NCI-H1417 treated with DMSO at 0.1 percent for 48 hours (cell line): ENCODE measurements at places on chromosomes 2 and 18.
A peak's percentile ranks its signal among the peaks of the same experiment; 100 is the strongest.

- no peak for DNase-seq
Measured at GRCh38 chr2:215573496-215573895, 137.6 kb upstream of the FN1 start.

- DNase-seq, result no peak
Measured at GRCh38 chr2:80092474-80092873, 212.1 kb downstream of the LRRTM1 start.

DNA sequence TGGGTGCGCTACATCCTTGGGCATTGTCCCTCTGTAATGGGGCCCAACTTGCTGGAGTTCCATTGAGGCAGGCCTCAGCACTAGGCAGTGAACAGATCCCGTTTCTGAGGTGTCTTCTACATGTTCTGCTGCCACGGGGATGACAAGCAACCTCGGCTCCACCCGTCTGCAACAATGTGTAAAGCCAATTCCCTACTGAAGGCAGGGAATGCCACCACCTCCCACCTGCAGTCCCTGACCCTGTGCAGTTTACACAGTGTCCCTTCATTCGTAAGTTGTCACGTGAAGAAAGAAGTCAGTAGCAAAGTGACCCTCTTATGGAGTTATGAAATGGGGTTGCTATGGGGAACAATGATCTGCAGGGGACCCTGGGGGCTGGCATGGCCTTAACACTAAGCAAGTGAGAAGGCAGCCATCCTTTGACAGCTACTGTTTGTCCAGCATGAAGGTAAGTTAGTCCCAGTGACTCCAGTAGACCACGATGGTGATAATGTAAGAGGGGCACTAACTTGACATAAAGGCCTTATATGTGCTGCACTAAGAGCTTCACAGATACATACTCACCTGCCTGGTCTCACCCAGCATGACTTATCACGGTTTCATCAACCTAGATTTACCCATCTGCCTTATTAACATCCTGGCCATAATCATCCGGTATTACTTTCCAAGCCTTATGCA, 130.6 kb upstream of the ZSWIM2 start:
- no peak for DNase-seq

DNA sequence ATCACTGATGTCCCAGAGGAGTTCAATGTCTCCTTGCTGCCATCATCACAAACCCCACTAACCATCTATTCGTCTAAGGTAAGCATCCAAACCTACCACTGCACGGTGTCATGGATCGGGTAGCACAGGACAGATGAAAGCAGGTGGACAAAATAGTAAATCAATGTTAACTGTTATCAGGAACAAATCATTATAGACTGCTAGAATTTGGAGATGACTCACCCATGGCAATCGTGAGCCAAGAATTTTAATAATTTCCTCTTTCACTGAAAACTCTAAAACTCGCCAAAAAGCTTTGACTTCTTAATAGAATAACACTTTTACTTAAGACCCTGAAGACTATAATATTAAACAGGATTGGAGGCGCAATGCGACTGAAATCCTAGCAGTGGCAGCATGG, 33.7 kb upstream of the BZW1 start:
- no peak for DNase-seq

GRCh38 chr18:27922780-27923179, 254.2 kb downstream of the CDH2 start:
- DNase-seq, result no peak

- DNase-seq, result no peak
Measured at GRCh38 chr2:98091738-98092137, 4.8 kb downstream of the VWA3B start.

DNA sequence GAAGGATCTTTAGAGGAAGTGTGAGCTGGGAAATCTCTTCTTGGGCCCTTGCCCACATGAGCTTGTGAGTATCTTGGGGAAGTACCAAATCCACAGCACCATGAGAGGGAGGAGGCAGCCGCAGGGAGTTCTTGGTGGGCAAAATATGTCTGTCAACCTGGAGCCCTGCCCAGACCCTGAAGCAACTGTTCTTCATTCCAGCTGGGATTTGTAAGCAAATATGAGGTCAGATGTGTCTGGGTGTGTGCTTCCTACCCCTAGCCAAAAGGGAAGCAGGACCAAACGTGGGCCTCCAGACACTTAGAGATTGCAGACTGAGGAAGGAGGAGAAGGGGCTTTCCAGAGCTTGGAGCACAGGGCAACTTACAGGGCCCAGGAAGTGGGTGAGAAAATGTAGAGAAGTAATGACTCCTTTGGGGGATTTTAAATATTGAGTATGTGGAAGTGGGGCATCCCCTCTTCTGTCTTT, 41.9 kb downstream of the TMEM247 start:
- no peak for DNase-seq

- no peak for DNase-seq
Measured at GRCh38 chr2:80889009-80889408, 584.5 kb upstream of the LRRTM1 start.

GRCh38 chr2:105714141-105714540, 30.6 kb upstream of the NCK2 start:
- DNase-seq, result no peak

DNA sequence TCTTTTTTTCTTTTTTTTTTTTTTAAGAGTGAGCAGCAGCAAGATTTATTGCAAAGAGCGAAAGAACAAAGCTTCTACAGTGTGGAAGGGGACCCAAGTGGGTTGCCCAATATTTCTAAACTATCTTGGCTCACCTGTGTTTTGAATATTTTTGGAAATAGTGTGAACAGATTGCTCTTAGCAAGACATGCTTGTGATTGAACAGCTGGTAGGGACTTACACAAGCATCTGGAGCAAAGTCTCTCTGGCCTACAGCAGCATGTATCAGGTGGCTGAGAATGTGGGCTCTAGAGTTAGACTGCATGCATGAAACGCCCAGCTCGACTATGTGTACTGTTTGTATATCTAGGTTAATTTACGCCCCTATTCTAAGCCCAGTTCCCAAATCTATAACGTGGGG, 40.3 kb upstream of the FBXO11 start:
- no peak for DNase-seq

DNA sequence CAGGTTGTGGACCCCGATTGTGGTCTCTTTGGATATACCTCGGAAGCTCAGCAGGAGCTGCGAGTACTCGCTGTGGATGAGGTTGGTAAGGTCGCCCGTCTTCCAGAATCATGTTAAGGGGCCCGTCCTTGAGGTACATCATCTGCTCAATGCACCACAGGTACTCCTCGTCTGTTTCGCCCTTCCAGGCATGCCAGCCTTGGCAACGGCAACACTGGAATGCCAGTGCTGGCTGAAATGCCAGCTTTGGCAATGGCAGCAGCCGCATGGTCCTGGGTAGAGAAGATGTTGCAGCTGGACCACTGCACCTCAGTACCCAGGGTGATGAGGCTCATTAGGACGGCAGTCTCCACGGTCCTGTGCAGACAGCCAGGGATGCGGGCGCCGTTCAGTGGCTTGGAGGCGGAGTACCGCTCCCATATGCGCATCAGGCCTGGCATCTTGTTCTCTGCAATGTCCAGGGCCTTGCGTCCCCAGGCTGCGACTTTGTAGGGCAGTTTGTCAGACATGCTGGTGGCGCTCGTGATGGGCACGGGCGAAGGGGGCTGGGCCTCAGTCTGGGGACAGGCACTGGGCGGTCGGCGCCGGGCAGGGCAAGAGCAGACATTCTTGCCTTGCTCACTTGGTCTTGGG, 122.2 kb upstream of the NXPH2 start:
- DNase-seq, result no peak

DNA sequence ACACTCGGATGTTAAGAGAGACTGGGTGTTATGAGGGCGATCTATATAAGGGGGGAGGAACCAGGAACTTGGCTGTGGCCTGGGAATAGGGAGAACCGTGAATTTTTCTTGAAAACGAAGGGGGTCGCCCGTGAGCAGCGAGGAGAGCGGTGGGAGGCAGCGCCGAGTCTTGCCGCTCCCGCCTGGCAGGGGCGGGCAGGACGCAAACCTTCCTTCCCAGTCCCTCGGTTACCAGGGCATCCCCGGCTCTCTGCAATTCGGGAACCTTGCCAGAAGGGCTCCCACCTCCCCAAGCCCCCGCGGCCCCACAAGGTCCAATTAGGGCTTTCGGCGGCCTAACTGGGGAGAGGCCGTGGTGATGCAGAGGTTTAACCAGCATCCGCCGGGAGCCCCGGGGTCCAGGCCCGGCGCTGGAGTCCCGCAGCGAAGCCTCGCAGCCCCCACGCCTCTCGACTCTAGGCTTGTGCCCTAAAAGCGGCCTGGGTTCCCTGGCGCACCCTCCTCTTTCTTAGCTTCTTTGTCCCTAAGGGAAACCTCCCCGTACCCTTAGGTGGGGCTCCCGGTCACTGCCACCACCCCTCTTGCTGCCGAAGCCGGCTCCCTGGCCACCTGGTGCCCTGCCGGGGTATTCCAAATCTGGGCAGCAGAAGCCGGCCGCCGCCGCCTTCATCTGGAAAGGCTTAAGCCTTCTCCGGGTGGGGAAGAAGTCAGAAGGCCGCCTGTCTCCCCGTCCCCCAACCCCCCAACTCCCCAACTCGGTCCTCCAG, 680 bp upstream of the FHOD3 start:
- peak; percentile 81 for DNase-seq

GRCh38 chr2:107635883-107636282, 190.8 kb upstream of the RGPD4 start:
- no peak for DNase-seq

- DNase-seq, result no peak
Measured at GRCh38 chr2:240595381-240596079, 9.0 kb downstream of the CAPN10 start.

DNA sequence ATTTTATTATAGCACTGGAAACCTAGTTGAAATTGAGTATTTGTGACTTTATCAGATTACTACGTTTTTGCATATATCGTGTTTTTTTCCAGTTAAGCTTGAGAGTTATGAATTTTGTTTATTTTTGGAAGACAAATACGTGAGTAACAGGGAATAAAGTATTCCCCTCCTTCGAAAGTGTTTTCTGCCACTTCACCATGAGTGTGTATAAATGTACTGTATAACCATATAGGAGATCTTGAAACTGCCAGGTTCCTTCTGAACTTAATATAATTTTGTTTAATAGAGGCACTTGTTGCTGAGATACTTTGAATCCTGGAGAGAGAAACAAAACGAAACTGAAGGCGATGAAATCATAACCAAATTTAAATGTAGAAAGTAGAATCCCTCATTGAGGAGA, 1004.4 kb upstream of the ZEB2 start:
- no peak for DNase-seq

GRCh38 chr2:48508461-48509124, 21.4 kb upstream of the STON1 start:
- no peak for DNase-seq

GRCh38 chr2:17578466-17578928, 38.0 kb downstream of the VSNL1 start:
- no peak for DNase-seq

DNA sequence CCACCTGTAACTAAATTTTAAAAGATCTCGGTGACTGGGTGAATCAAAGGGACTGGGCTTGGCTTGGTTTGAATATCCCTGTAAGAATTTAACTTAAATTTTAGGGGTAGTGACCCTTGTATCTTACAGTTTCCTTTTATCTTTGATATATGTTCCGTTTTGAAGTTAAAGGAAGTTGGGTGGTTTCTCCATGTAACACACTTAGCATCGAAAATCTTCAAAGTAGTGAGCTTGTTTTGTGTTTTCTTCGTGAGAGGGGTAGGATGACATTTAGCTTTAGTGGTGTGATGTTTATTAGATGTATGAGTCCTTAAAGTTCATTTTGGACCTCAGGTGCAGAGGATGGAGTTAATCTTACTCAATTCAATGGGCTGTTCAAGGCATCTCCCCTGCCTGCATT, 1.6 kb downstream of the WDR7 start:
- no peak for DNase-seq

DNA sequence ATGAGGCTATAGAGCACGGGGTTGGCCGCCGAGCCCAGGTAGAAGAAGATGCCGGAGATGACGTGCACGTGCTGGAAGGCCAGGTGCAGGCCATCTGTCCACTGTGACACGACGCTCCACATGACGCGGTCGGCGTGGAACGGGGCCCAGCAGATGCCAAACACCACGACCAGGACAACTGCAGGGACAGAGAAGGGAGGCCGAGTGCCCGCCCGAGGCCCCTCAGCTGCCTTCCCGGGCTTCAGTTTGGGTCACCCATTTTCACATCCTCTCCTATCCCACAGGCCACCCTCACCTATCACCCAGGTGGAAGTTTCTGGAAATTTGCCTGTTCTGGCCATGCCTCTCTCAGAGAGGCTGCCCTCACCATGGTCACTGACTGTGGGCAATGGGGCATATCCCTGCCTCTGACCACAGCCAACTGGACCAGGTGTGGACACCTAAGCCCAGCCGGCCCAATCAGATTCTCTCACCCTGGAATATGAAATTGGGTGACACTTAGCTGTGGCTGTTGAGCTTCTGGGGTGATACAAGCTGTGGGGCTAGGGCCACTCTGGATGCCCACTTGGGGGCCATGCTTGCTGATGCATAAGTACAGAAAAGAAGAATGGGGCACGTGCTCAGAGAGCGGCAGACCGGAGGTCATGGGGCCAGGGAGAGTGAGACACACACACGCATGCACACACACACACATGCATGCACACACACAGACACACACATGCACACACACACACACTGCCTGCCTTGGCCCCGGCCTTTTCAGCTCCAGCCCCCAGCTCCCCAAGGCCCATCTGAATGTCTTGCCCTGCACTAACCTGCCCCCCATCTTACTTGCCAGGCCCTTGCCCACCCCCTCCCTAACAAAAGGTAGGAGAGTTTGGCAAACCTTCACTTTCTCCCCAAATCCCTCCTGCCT, 4.7 kb downstream of the NMUR1 start:
- DNase-seq, result no peak

DNA sequence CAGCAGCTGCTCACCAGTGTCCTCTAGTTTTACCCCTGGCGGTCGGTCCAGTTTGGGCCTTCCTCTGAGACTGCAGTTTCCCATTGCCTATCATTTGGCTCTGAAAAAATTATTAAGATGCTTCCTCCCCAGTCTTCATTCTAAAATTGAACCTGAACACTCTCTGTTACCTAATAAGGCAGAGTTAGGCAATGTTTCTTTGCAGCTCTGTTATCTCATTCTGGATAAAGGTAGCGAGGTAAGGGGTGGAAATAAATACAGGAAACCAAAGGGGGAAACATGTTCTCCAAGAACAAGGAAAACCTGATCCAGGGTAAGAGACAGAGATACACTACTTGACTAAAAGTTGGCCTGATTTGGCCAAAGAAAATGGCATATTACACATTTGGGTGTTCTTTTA, 91.0 kb upstream of the FZD5 start:
- DNase-seq, result no peak

DNA sequence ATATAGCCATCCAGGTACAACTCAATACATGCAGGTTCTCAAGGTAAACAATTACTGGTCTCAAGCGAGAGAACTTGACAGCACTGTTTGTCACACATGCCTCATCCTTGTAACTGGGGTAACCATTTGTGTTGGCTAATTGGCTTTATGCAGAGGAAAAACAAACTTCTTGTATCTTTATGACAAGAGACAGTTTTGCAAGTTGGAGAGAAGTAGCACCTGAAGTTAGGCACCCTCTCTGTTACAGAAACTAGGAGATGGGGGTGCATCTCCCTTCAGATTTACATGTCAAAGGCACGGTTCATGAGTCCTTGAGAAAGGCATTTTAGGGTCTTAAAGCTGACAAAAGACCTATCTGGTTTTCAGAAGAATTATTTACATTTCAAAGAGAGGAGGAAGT, 241.7 kb downstream of the CD226 start:
- DNase-seq, result no peak

GRCh38 chr2:240441993-240442411, 6.5 kb downstream of the GPC1 start:
- DNase-seq, result no peak

GRCh38 chr2:98468621-98469236, 24.1 kb downstream of the INPP4A start:
- DNase-seq, result no peak

- DNase-seq, result no peak
Measured at GRCh38 chr2:215375467-215375830, 60.4 kb downstream of the FN1 start.

- DNase-seq, result no peak
Measured at GRCh38 chr2:25453199-25453905, 111.6 kb upstream of the DNMT3A start.
